ENCODE measurements at places on chromosomes 3 and 15.

- no peak for DNase-seq
Measured at GRCh38 chr3:98026425-98027084, 8.6 kb downstream of the GABRR3 start.

GRCh38 chr3:165502707-165503106 is 306.5 kb upstream of the SLITRK3 start:
- DNase-seq = no peak

DNA sequence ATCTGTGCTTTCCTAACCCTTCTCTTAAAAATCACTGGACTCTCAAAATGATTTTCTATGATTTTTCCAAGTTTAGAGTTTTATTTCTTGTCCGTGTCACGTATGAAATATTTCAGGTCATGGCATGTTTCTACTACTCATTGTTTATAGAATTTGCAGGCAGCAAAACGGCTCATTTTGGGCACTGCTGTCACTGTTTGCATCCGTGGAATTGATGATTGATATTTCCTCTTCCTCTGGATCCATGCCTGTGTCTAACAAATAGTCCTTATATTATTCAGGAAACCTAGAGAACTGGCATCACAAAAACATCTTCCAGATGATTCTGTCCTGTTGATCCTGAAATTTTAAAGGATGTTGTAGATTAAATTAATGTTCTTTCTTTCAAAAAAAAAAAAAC is 47.6 kb downstream of the LARS2 start:
- no peak for DNase-seq

DNA sequence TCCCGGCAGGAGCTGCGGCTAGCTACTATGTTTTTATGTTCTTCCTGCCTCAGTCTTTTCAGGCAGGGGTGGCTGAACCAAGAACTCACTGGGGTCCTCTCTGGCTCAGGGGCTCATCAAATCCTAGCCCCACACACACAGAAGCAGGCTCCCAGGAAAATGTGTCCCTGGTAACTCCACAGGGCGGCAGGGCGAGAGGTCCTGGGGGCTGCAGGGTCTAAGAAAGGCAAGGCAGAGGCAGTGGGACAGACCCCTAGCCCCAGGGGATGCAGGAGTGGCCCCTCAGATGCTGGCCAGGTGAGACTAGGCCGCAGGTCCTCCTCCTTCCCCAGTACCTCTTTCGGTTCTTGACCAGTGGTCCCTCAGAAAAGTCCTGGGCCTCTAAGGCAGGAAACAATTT is 48.9 kb downstream of the PTH1R start:
- no peak for DNase-seq

DNA sequence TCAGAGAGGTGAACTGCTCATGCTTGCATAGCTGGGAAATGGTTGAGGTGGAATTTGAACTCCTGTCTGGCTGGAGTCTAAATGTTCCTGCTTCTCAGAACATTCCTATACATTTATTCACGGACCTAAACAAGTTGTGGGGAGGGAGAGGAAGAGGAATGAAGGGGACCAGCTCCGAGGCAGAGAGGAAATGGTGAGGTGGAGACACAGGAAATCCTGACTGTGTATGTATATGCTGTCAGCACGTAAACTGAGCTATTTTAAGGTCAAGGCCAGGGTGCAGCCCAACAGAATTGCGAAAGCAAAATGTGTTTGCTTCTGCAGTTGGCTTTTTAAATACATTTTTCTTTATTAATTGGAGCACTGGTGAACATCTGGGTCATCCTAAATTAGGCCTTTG is 74.1 kb upstream of the POMGNT2 start:
- peak; percentile 51 for DNase-seq

DNA sequence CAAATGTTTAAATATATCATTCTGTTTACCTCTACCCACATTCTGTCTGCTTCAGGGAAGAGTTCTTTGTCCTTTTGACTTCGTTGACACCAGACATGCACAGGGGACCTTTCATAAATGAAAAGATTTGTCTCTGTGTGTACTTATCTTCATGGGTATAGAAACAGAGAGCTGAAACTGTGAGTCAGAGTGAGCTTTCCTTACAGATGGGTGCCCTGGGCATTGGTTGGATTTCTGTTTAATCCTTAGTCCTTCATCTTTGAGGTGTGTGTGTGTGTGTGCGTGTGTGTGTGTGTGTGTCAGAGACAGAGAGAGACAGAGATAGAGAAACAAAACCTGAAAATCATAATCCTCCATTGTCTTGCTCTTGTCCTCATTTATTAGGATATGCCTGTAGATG is 517.4 kb downstream of the TUSC7 start:
- DNase-seq = no peak

DNA sequence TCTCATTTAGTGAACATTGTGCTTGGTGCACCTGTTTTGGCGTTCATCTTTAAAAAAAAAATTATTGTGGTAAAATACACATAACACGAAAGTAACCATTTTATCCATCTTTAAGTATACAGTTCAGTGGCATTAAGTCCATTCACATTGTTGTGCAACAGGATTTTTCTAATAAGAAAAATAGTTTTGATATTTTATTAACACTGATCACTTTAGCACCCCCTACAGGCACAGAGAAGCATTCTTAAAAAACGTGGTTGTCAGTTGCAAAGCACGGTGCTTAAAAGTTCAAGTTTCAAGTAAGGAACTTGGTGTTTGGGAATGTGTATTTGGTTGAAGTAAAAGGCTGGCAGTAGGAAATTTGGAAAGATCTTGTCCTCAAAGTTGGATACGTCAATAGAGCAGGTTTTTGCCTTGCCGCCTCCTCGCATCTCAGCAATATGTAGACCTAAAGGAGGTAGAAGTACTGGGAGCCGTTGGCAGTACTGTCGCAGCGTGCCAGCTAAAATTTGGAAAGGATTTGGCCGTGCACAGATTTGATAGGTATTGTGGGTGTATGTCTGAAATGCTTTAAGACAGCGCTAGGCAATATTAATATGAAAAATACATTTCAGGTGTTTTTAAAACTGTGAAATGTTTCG is 110.4 kb downstream of the LRRC28 start:
- DNase-seq = peak; percentile 13

- DNase-seq = no peak
Measured at GRCh38 chr15:22954326-22954725, 25.8 kb downstream of the CYFIP1 start.

DNA sequence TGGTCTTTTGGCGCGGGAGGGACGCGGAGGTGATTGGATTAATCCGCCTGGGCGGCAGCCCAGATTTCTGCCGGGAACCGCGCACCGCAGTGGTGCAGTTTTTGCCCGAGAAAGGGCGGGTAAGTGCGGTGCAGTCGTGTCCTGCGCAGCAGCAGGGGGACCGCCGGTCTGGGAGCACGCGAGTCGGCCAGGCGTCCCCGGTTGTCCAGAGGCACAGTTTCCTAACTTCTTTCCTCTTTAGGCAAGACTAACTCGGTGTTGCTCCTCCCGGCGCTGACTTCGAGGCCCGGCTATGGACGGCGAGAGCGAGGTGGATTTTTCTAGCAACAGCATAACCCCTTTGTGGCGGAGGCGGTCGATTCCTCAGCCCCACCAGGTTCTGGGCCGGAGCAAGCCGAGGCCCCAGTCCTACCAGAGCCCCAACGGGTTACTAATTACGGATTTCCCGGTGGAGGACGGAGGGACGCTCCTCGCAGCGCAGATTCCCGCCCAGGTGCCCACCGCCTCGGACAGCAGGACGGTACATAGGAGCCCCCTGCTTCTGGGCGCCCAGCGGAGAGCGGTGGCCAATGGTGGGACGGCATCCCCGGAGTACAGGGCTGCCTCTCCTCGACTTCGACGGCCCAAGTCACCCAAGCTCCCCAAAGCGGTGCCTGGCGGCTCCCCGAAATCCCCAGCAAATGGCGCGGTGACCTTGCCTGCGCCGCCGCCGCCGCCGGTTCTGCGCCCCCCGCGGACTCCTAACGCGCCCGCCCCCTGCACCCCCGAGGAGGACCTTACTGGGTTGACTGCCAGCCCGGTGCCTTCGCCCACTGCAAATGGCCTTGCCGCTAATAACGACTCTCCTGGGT is 736 bp downstream of the ARHGEF26 start:
- peak; percentile 39 for DNase-seq

- peak; percentile 50 for DNase-seq
Measured at GRCh38 chr15:33737687-33738601, 230.4 kb upstream of the CHRM5 start.

DNA sequence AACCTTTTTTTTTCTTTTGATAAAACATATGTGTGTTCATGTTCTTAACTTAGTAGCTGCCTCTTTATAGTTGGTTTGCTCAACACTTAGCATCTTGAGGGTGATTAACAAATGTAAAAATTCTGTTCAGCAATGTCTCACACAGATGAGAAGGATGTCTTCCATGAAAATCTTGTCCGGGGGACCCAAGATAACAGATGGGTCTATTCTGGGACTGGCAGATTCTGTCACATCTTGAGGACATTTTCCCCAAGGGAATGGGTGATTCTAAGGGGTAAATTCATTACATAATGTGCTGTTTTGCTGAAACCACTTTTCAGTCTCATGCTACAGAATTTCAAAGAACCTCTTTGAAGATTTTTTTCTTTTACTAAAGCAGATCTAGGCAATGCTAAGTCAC is 342.2 kb downstream of the IGSF11 start:
- no peak for DNase-seq

DNA sequence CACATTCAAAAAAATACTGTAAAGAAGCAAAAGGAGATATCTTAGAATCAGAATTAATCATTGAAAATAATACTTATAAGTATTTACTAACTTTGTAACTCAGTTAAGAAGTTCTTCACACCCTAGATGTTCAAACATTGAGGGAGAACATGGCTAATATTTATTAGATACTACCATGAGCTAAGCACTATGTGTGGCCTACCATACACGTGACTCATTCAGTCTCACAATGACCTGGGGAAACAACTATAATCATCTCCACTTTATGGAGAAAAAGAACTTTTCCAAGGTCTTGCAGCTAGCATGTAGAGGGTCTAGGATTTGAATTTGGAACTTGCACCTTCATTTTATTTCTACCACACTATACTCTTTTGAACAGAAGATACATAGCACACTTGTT is 361.9 kb upstream of the CFAP20DC start:
- no peak for DNase-seq

GRCh38 chr3:183185696-183186095 is 23.2 kb upstream of the LAMP3 start:
- DNase-seq = peak; percentile 68

- no peak for DNase-seq
Measured at GRCh38 chr3:47394881-47395280, 14.1 kb downstream of the PTPN23 start.

- DNase-seq = no peak
Measured at GRCh38 chr3:78588906-78589621, 1178.7 kb downstream of the ROBO1 start.

DNA sequence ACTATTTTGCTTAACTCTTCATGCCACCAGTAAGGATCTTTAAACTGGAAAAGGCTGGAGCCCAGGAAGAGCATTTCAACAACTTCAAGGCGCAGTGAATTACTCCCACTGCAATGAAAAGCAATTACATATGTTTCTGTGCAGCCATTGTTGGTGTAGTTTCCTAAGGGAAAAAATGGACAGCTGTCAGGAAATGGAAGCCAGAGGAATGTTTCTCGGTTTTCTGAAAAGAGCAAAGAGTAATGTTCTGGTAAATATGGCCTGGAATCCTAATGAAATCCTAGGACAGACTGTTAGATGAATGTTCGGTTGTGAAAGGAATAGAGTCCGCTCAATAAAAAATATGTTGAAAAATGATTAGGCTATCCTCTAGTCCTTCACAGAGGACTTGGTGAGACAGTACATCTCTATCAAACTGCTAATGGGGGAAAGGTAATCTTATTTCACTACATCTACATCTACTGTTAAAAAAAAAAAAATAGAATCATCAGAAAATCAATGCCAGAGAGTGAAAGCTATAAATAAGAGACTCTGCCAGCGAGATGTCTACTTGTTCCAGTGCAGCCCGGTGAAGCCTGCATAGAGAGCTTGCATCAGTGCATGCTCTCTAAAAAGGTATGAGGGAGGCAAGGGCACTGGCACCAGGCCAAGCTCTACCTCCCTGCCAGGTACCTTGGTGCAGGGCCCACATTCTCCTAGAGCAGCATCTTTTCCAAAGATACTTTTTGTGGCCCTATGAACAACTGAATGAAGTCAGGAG is 68.2 kb upstream of the TJP1 start:
- DNase-seq = no peak

- no peak for DNase-seq
Measured at GRCh38 chr3:14477311-14477935, 62.7 kb downstream of the GRIP2 start.
